Mammary epithelial cell (primary cell): ENCODE measurements at places on chromosomes 16 and 17.

DNA sequence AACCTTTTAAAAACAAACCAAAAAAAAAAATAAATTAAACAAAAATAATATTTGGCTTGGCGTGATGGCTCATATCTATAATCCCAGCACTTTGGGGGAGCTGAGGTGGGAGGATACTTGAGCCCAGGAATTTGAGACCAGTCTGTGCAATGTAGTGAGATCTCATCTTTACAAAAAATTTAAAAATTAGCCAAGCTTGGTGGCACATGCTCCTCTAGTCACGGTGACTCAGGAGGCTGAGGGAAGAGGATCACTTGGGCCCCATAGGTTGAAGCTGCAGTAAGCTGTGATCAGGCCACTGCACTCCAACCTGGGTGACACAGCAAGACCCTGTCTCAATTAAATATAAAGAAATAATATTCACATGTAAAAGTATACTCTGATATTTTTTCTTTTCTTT lies 12.2 kb downstream of the GNGT2 start:
- no peak for DNase-seq

GRCh38 chr17:27543958-27544349 lies 87.0 kb upstream of the LGALS9 start:
- no peak for DNase-seq

DNA sequence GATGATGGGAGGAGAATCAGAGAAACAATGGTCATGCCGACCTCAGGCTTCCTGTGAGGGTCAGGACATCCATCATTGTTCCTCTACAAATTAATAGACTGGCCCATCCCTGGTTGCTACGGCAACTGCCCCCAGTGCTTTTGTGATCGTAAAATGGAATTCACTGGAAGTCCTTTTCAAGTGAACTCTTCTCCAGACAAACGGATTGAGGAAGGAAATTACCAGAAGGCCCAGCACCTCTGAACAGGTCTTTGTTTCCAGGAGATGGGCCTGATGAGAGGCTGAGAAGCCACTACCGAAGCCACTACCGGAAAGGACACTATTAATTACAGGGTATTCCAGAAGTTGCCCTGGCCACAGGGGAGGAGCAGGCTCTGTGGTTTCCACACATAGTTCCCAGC lies 126.0 kb downstream of the MGAT5B start:
- no peak for DNase-seq

DNA sequence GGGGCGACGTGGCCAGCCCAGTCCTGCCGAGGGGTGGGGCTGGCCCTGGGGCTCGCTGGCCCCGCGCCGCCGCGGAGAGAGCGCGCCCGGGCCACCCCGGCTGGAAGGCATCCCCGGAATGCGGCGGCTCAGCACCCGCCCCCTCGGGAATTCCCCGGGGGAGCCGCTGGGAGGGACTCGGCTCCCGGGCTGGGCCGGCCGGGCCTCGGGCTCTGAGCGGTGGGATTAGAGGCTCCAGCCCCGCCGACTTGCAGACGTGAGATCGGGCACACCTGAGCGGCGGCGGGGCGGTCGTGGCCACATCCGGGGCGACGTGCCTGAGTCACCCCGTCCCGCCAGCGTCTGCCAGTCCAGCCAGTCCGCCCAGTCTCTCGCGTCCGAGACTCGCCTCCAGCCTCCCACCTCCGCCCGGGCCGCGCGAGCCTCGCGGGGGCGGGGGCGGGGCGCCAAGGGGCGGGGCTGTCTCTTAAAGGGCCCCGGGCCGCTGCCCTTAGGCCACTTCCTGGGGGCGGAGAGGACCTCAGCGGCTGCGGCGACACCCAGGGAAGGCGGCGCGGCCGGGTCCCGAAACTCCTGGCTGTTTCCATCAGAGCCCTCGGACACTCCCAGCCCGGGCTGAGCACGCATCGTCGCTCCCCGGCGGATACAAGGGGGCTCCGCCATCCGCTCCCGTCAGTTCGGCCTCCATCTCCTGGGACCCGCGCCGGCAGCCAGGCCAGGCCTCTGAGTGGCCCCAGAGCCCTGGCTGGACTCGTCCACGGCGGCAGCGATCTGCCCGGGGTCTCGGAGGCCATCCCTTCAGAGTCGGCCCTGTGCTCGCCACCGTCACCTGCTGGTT lies at the start of gene KCTD11:
Gene KCTD11 (plus strand): TSS at position 498 of the 838 bp plus-strand sequence.
- peak; percentile 99 for DNase-seq

DNA sequence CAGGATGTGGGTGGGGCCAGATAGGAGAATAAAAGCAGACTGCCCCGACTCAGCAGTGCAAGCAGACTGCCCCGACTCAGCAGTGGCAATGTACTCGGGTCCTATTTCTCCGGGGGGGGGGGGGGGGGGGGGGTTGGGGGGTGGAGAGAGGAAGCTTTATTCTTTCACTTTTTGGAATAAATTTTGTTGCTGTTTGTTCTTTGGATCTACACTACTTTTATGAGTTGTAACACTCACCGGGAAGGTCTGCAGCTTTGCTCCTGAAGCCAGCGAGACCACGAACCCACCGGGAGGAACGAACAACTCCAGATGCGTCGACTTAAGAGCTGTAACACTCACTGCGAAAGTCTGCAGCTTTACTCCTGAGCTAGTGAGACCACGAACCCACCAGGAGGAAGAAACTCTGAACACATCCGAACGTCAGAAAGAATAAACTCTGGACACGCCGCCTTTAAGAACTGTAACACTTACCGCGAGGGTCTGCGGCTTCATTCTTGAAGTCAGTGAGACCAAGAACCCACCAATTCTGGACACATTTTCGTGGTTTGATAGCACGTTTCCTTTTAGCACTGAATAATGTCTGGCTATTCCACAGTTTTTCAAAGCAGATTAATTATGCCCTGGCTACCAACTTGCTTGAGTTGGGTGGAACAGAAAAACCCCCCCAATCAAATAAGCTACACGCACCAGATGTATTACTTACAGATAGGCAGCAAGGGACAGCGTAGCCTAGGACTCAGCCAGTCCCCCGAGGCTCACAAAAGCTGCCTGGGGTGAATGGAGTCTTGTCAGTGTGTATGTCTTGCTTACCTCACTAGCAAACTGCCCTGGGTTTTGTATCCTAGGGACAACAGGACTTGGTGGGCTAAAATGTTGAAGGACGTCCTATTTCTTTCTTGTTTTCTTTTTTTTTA lies 11.9 kb downstream of the FZD2 start:
- DNase-seq: no peak

DNA sequence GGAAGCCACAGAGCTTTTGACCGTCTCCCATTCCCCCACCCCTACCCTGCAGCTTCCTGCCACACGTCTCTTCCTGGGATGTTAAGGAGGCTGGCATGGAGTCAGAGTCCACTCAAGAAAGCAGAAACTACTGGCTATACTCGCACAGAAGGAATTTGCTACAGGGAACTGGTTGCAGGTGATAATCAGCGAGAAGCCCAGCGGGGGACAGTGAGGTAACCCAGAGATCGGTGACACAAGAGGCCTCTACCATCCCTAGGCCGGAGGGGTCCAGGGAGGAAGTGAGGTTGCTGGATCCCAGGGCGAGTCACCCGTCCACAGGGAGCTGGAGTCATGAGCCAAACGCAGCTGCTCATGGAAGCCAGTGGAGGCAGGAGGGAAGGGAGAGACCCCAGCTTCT lies 93.7 kb downstream of the SDK2 start:
- DNase-seq: peak; percentile 45

- DNase-seq: no peak
These were observed 2.0 kb upstream of the ORAI3 start for GRCh38 chr16:30946671-30947540.

GRCh38 chr17:83080858-83081683 lies 1.7 kb downstream of the METRNL start:
- DNase-seq: no peak

DNA sequence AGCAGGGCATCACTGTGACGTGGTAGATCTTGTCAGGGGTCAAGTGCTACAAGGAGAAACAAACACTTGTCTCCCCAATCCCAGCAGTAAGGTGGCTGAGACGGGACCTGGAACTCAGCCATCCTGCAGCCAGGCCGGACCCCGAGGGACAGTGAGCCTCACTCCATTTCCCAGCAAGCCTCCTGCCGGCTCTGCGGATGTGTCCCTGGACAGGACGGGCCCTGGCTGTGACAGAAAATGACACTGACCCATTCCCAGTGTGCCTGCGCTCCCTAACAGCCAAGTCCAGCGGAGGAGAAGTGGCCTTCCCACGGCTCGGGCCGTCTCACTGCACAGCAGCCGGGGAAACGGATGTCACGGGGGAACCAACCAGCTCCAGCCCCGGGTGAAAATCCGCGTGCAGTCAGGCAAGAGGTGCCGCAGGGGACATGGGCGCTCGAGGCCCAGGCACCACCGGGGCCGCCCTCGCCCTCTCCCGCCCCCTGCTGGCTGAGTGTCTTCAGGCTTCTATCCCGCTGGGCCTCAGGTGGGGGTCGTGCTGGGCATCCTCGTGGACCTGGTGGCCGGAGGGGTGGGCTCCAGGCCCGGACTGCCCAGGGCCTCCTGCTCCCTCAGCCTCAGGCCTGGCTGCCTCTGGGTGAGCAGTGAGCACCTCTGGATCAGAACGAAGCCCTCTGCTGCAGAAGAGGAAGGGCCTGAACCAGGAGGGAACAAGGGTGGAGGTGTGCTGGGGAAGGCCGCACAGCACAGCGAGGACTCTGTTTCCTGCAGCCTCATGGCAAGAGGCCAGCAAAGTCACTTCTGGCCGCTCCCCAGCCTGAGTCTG lies 6.7 kb downstream of the HAGHL start:
- no peak for DNase-seq

DNA sequence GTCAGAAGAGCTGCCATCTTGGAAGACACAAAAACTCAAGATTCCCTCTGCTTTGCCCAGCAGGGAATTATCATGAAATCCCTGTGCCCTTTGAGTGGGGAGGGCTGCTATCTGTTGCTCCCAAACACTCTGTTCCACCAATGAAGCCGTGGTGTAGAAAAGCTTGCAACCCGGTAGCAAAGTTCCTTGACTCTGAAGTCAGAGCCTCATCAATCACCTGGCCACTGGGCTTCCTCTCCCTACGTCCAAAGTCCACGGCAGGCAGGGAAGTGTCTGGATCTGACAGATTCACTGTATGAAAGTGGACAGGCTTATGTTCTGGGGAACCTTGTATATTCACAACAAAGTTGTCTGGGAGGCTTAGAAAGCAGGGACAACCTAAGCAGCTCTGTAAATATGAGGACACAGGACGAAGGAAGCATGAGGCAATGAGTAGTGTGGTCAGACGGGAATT lies 343.3 kb downstream of the SLC39A11 start:
- DNase-seq: no peak

DNA sequence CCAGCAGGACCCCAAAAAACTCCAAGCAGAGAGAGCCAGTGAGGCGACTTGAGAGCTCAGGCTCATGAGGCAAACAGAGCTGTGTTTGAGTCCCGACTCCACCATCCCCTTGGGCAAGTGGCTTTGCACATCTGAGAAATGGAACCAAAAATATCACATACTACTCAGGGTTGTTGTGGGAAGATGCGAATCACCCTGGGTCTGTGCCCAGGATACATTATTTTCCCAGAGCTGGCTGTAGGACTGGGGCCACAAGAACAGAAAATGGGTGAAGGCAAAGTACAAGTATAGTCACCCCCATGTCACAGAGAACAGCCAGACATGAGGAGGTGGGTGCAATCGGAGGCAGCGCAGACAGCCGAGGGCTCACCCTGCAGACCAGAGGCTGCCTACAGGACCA lies 127.3 kb downstream of the GAS7 start:
- DNase-seq: no peak

- DNase-seq: no peak
These were observed 143.9 kb downstream of the KCNJ2 start for GRCh38 chr17:70313086-70313852.

DNA sequence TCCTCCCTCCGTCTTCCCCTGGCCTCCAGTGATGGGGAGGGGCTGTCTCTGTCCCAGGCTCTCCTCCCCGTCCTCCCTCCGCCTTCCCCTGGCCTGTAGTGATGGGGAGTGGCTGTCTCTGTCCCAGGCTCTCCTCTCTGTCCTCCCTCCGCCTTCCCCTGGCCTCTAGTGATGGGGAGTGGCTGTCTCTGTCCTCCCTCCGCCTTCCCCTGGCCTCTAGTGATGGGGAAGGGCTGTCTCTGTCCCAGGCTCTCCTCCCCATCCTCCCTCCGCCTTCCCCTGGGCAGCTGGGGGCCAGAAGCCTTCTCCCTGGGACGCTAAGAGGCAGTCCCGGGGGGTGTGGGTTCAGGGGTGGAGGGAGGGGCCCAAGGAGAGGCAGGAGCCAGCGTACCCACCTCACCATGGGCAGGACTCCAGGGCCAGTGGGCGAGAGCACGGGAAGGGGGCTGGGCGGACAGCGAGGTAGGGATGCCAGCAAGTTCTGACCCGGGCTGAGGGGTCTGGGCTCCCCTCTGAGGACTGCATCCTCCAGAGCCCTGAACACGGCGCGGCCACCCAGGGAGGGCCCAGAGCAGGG lies 14.8 kb downstream of the UTS2R start:
- DNase-seq: no peak

DNA sequence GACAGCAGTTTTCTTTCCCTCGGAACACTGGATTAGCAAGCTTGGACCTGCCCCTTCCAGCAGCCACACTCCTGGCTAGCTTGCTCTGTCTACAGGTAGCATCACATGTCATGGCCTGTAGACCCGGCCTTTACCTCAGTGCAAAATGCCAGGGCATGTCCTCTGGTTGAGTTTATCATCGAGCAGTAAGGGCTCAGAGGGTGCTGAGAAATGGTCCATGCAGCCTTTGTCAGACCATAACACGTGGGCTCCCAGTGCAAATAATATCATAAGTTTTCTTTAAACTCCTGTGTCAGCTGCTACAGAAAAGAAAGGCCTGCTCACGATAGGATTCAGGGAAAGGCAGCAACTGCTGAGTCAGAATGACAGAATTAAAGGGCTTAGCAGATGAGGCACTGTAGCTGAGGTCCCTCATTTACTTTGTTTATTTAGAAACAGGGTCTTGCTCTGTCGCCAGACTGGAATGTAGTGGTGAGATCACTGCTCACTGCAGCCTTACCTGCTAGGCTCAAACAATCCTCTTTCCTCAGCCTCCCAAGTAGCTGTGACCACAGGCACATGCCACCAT lies 8.0 kb upstream of the GNA13 start:
- DNase-seq: peak; percentile 96

DNA sequence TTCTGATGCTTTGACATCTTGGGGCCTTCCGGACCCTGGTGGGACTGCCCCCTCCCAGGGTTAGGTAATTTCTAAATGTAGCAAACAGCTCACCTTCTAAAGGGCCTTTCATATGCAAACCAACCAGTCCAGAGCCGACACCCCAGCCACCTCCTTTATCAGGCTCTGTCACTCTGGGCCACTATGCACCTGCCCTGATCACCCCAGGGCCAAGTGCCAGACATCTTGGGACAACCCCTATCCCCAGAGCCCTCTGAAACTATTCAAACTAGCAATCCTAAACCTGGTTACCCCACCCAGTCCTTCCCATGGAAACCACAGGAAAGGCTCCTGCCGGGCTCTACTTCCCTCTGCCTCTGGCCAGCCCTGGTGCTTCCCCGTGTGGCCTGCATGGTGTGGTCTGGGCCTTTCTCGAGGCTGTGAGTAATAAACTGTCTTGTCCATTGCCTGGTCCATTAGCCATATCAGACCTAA lies 91.2 kb upstream of the TNRC6C start:
- no peak for DNase-seq
